ENCODE measurements at places on chromosomes 11 and 22.

- peak; percentile 3 for ATAC-seq
These were observed 531 bp upstream of the MEN1 start for GRCh38 chr11:64810891-64811272.

- no peak for ATAC-seq
These were observed 502.9 kb downstream of the BRD1 start for GRCh38 chr22:49324527-49325491.

- ATAC-seq: peak; percentile 46
These were observed 64.6 kb downstream of the FLRT1 start for GRCh38 chr11:64100360-64100759.

DNA sequence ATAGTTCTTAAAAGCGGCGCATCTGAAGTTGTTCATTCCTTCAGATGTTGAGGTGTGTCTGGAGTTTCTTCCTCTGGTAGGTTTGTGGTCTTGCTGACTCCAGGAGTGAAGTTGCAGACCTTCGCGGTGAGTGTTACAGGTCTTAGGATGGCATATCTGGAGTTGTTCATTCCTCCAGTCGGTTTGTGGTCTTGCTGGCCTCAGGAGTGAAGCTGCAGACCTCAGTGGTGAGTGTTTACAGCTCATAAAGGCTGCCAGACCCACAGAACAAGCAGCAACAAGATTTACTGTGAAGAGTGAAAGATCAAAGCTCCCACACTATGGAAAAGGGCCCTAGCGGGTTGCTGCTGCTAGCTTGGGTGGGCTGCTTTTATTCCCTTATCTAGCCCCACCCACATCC, 201.7 kb upstream of the PDGFD start:
- no peak for ATAC-seq

DNA sequence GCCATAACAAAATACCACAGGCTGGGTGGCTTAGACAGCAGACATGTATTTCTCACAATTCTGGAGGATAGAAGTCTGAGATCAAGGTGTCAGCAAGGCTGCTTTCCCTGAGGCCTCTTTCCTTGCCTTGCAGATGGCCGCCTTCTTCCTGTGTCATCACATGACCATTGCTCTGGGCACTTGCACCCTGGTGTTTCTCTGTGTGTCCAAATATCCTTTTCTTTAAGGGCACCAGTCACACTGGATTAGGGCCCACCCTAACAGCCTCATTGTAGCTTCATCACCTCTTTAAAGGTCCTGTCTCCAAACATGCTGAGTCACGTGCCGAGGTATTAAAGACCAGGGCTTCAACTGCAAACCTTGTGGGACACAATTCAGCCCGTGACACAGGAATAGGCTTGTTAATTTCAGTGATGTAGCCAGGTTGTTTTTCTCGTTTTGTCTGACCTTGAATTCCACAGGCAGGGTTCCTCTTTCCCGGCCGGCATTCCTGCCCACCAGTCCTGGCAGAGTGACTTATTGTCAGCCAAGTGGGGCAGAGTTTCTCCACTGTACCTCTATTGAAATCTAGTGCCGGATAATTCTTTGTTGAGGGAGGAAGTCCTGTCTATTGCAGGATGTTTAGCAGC, 100.1 kb downstream of the KCNQ1OT1 start:
- ATAC-seq: no peak

- peak; percentile 36 for ATAC-seq
These were observed 11.6 kb downstream of the CD59 start for GRCh38 chr11:33724644-33725035.

All from motor neuron (in vitro differentiated cells).